ENCODE measurements at places on chromosomes 16 and 17.

DNA sequence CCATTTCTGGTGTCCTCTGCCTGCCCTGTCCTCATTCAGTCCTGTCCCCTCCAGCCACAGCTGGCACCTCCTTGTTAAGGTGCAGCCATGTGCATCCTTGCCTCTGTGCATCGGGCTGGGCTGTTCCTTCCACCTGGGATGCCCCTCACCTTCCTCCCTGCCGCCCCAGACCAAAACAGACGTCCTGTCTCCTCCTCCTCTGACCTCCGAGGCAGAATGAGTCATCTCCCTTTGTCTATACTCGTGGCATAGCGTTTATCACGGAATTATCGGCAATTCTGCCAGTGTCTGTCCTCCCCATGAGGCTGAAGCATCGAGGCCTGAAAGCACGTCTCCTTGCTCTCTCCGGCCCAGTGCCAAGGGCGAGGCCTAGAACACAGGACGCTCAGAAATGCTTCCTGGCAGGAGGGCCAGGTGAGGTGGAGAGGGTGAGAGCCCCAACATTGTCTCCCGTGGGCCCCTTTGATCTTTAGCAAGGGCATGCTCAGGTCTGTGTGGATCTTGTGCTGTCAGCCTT lies 4.6 kb downstream of the RAI1 start:
- no peak for DNase-seq

- no peak for DNase-seq
Observed at GRCh38 chr17:80146121-80147034, 550 bp downstream of the EIF4A3 start.

DNA sequence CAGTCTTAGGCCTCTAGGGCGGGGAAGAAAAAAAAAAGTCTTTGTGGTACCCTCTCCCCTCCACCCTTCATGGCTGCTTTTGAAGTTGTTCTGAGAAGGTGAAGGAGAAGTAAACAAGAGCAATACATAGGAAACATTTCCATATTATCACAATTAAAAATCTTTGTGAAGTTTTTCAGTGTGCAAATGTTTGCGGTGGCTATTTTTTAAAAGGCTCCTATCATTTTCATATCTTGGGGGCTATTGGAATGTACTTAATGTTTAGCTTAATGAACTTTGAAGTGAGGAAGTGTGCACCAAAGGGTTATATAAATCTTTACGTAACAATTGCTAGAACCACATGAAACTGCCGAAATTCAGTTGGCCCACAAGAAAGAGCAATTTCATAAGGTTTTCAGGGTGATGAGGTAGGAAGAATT lies 7.6 kb downstream of the NOL11 start:
- no peak for DNase-seq

- DNase-seq: no peak
Observed at GRCh38 chr17:20095336-20096080, 86.3 kb downstream of the SPECC1 start.

- no peak for DNase-seq
Observed at GRCh38 chr17:56902348-56902747, 11.5 kb downstream of the TRIM25 start.

- no peak for DNase-seq
Observed at GRCh38 chr17:78715876-78716275, 66.2 kb downstream of the CYTH1 start.

DNA sequence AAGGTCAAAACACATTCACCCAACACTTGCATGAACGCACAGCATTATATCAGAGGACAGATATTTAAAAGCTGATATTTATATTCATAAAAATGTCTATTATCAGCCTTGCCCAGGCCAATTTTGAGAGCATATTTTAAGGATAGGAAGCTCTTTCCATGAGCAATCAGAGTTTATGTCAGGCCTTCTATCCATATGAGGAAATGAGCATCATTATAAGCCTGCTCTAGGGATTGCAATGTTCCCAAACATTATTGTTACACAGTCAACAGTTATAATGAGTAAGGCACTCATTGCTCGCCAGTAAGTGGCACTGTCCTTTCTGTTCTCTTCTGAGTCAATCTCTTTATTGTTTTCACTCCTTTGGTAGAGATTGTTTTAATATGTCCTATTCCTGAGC lies 37.7 kb upstream of the DYNLRB2 start:
- no peak for DNase-seq

DNA sequence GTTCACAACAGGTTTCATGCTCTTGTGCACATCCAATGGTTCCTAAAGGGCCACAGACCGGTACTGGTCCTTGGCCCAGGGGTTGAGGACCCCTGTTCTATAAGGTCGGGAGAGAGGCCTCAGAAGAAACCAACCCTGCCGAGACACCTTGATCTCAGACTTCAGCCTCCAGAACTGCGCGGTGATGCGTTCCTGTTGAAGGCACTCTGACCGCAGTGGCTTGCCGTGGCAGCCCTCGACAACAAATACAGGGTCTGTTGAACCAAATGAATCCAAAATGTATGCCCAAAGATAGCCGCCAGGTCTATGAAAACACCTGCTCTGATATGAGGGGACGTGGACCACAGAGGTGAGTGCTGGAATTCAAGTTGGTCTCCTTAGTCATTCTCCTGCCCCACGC lies 389.8 kb downstream of the SEC14L1 start:
- DNase-seq: no peak

- no peak for DNase-seq
Observed at GRCh38 chr17:4297351-4297750, 33.6 kb upstream of the ANKFY1 start.

- no peak for DNase-seq
Observed at GRCh38 chr17:74736513-74737298, at the start of gene RAB37. Gene RAB37 (plus strand): TSS chr17:74737256. CDS start chr17:74737273, 17 bp downstream.

DNA sequence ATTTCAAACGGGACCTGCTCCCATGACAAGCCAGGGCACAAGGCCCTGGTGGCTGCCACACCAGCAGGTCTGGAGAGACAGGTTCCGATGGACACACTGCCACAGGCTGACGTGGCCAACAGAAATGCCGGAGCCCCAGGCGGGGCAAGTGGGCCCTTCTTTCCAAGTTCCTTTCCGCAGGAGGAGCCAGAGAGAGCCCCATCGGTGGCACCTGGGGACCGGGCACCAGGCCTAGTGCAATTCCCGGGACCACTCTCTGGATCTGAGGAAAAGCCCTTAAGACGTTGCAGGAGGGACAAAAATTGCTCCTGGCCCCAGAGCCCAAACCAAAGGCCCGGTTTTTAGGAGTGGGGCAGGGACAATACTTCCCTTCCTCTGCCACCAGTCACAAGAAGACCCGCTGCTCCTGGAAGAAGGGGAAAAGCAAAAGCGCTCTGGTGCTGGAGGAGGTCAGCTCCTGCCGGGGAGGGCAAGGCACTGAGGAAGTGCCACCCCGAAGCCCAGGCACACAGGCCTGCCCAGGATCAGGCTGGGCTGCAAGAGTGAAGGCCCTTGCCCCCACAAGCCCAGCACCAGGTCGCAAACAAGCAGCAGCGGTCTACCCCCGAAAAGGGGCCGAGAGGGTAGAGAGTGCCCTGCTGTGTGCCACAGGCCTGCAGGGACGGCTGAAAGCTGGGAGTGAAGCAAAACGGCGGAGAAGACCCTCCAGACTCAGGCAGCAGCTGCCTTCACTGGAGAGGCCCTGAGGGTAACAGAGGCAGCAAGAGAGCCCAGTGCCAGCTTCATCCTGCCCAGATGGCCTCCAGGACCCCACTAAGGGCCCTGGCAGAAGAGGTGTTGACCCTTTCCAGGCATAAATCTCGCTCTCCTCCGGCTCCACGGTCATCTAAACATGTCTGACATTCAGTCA lies 29.1 kb downstream of the MAP1LC3B start:
- DNase-seq: no peak

GRCh38 chr16:66152823-66153393 lies 213.6 kb upstream of the CDH5 start:
- no peak for DNase-seq

- no peak for DNase-seq
Observed at GRCh38 chr17:82602487-82602886, 45.8 kb downstream of the WDR45B start.

DNA sequence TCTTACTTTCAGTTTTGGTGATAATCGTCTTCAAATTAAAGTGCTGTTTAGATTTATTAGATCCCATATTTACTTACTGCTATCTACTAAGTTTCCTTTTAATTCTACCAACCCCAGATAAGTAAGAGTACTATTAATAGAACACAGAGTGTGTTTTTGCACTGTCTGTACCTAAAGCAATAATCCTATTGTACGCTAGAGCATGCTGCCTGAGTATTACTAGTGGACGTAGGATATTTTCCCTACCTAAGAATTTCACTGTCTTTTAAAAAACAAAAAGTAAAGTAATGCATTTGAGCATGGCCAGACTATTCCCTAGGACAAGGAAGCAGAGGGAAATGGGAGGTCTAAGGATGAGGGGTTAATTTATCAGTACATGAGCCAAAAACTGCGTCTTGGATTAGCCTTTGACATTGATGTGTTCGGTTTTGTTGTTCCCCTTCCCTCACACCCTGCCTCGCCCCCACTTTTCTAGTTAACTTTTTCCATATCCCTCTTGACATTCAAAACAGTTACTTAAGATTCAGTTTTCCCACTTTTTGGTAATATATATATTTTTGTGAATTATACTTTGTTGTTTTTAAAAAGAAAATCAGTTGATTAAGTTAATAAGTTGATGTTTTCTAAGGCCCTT lies 56.8 kb downstream of the HLF start:
- no peak for DNase-seq

- no peak for DNase-seq
Observed at GRCh38 chr16:10538583-10538982, 41.8 kb downstream of the EMP2 start.

GRCh38 chr17:48850792-48851323 lies 20.0 kb downstream of the CALCOCO2 start:
- DNase-seq: no peak

DNA sequence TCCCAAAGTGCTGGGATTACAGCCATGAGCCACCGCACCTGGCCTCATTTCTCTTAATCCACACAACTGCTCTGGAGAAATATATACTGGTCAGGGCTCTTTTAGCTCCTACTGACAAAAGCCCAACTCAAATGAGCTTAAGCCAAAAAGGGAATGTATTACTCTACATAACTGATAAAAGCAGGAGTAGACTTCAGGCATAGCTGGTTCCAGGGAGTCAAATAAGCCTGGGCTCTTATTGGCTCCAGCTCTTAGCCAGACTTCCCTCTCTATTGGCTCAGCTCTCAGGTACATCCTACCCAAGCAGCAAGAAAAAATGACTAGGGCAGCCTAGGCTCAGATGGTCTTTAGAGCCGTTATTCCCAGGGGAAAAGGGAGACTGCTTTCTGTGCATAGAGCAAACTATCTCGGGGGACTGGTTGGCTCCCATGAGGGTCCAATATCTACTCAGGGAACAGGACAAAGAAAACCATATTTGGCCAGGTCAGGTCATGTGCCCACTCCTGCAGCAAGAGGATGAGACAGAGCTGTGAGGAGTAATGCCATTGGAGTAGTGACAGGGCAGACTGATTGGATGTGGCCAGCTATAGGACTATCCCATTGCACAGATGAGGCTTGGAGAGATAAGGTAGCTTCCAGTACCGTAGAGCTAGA lies 21.2 kb downstream of the TBX2 start:
- DNase-seq: no peak

GRCh38 chr17:8841844-8842243 lies 25.6 kb downstream of the PIK3R6 start:
- DNase-seq: no peak

DNA sequence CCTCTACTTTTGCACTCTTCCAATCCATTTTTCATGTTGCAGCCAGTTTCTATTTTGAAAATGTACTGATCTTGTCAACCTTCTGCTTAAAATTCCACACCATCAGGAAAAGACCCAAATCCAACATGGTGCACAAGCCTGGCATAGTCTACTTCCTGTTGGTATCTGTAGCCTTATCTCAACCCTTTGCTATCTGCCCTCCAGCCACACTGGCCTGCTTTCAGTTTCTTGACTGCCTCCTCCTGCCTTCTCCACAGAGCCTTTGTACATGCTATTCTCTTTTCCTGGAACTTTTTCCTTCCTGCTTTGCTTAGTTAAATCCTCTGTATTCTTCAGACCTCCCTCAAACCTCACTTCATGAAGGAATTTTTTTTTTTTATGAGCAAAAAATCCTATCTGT lies 31.5 kb downstream of the NLRP1 start:
- no peak for DNase-seq

DNA sequence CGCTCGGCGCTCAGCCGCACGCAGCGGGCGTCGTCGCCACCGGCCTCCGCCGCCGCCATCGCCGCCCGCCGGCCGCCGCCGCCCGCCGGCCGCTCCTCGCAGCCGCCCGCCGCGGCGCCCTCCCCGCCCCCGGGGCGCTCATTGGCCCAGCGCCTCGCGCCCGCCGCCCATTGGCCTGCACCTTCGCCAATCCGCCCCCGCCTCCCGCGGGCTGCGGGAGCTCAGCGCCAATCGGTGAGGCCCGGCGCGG lies at the start of gene PGP:
TSS of gene PGP (minus strand) at position 122 of the 250 bp plus-strand sequence. CDS start at position 59, 63 bp downstream.
- no peak for DNase-seq

GRCh38 chr16:68994324-68994723 lies 111.1 kb upstream of the HAS3 start:
- no peak for DNase-seq

DNA sequence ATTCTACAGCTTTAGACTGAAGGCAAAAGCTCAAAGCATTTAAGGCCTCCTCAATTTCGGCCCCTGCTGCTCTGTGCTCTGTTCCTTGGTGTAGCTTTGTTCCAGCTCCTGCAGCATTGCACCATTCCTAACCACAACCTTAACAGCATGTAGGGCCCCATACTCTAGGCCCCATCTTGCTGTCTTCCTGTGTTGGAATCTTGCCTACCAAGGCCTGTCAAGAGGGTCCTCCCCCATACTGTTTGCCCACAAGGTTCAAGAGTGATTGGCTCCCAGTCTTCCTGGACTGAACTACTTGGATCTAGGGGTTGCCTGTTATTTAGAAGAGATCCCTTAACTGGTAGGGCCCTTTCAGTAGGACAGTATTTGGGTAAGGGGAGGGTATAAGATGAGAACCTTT lies 26.8 kb downstream of the TRPV2 start:
- no peak for DNase-seq

DNA sequence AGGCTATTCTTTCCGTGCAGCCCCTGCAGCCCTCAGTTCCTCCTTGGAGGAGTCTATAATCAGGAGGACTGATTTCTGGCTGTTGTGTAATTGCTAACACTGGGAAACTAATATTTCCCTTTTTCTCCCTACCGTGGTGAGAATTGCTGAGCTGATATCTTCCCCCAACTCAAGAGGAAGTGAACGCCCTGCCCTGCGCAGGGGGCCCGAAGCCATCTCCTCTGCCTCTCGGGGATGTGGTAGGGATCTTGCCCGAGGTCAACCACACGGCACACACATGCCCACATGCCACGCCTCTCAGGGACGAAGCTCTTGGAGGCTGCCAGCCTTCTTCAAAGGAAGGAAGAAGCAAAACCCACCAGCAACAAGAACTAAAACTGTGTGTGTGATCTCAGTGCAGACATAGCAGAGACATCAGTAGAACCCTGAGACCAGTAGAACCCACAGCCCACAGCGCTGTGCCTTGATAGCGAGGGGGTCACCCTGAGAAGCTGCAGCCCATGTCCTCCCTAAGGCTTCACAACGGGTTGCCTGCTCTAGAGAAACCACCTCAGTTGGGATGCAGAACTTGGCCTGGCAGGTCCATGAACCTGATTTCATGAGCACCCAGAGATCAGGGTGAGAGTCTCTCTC lies 8.9 kb upstream of the ULK2 start:
- DNase-seq: no peak

- no peak for DNase-seq
Observed at GRCh38 chr17:73686126-73686525, 41.9 kb upstream of the SDK2 start.
